ENCODE measurements at places on chromosomes 5 and 9.

- no peak for DNase-seq
These were observed 25.6 kb downstream of the C5orf15 start for GRCh38 chr5:133942614-133943474.

GRCh38 chr5:40414922-40415321 lies 264.8 kb upstream of the PTGER4 start:
- no peak for DNase-seq

- no peak for DNase-seq
These were observed 15.2 kb upstream of the CPEB4 start for GRCh38 chr5:173872957-173873305.

DNA sequence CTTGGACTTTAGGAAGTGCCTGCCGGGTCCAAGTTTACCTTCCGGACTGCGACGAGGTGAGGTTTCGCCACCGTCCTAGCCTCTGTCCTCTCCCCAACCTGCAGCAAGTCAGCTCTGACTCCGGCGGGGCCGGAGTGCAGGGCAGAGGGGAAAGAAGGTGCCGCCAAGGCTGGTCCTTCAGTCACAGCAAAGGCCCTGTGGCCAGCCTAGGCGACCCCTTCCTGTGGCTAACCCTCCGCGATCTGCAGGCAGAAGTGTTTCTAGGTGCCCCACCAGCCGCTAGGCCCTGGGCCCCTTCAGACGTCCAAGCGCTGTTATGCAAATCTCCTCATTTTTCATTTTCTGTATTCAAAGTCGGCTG lies 11.1 kb upstream of the NKX2-5 start:
- DNase-seq = no peak

- DNase-seq = no peak
These were observed 35.2 kb upstream of the ADAMTS2 start for GRCh38 chr5:179380211-179381035.

GRCh38 chr9:113682297-113682771 lies 193.8 kb upstream of the ZNF618 start:
- peak; percentile 34 for DNase-seq

DNA sequence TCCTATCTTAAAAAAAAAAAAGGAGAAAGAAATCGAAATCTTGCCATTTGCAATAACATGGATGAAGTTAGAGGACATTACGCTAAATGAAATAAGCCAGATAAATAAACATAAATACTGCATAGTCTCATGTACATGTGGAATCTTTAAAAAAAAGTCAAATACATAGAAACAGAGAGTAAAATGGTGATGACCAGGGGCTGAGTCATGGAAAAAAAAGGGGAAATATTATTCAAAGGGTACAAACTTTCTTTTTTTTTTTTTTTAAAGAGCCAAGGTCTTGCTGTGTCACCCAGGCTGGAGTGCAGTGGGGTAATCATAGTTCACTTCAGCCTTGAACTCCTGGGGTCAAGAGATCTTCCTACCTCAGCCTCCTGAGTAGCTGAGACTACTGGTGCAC lies 310.1 kb downstream of the ZNF608 start:
- no peak for DNase-seq
